NCI-H774 (cell line): ENCODE measurements at places on chromosomes 3 and 15.

DNA sequence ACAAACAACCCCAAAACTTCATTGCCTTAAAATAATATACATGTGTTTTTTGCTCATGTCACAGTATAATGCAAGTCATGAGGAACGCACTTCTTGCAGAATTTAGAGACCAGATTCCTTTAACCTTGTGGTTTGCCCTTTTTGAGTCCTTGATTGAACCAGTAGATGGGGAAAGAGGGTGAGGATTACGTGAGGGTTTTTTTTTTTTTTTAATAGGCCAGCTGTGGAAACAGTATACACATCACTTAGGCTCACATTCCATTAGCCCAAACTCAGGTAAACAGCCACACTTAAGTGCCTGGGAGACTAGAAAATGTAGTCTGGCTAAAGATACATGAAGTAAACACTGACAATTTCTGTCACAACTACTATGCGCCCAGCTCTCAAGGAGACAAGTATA is 114.9 kb upstream of the MLF1 start:
- DNase-seq: no peak

- DNase-seq: no peak
Measured at GRCh38 chr15:49652922-49653321, 32.1 kb downstream of the DTWD1 start.

DNA sequence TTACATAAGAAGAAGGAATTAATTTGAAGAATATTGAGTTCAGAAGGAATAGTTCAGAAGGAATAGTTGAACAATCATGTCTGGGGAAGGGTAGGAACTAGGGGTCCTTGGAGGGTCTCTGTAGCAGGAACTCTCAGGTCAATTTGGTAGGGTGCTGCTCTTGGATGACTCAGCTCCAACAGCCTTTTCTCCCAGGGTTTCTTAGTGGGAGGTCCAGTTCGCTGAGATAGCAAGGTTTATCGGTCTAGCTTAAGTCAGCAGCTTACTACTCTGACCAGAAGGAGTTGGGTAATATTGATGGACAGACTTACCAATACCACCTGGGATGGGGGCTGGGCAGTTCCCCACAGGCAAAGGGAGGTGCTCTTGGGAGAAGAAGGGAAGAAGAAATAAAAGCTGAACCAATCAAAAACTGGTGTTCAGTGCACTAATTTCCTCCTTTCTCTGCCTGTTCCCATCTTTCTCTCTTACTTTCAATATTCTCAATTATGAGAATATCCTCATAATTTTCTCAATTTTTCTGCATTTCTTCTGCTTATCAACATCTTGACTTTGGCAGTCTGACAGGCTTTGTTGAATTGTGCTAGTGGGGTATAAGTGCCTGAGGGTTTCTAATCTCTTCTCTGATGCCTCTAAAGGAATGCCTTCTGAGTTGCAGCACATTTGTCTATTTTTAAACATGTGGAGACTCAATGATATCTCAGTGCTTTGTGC is 14.4 kb upstream of the MITF start:
- DNase-seq: no peak

DNA sequence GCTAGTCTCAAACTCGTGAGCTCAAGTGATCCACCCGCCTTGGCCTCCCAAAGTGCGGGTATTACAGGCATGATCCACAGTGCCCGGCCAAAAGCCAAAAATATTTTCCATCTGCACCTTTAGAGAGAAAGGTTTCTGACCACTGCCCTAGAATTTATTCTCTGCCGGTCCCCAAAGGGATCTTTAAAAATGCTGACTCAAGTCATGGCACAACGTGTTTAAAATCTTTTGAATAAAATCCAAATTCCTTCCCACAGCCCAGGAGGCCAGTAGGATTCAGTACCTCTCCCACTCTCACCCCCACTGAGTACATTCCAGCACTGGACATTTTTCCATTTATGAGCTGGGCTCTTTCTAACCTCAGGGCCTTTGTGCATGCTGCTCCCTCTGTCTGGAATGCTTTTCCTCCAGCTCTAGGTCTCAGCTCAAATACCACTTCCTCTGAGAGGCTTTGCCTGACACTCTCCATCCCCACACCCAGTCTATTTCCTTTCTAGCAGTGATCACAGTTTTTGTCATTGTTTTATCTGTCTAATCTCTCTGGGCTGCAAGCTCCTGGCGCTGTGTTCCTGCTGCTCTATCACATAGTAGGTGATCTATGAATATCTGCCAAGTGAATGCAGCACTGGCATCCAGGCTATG is 502.9 kb downstream of the SHQ1 start:
- no peak for DNase-seq

DNA sequence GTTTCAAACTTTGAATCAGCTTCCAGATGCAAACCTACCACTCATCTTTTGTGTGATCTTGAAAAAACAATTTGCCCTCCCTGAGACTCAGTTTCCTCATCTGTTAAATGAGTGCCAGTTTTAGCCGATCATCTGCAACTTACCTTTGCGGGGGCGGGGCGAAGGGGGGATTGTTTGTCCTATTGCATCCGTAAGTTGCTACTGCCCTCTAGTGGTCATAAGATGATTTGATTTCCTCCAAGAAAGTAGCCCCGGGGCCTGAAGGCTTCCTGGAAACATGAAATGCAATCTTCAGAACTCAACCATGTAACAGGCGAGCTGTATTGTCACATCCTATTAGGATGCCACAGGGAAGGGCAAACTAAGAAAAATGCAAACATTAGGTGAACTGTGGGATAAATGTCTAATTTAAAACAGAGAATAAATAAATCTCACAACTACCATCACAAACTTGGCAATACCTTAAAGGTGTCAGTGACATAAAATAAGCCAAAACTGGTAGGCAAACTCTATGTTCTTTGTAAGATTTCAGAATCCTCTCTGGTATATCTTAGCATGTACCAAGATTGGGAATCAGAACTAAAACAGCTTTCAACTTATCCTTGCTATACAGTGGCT is 63.5 kb upstream of the CLDN18 start:
- peak; percentile 54 for DNase-seq

DNA sequence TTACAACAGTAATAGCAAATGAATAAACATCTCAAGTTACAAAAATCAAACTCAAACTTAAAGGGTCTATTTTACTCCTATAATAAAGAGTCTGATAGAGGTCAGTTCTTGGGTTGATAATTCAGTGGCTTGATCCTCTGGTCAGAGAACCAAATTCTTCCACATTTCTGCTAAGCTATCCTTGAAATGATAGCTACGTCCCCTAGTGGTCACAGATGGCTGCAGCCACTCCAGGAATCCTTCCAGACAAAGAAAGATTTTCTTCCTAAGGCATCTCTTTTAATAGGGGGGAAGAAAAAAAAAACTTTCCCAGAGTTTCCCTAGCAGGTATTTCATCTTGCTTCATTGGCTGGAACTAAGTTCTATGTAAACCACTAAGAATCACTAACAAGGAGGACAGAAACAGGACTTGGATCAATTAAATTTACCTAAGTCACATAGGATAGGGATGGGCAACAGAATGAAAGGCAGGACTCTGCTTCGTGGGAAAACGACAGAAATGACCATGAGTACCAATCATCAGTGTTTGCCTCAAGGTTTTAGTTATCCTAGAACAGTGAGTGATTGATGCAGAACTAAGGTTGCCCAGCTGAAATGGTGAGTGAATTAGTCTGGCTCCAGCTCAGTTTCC is 160.7 kb downstream of the STAC start:
- DNase-seq: no peak

- DNase-seq: no peak
Measured at GRCh38 chr15:65688462-65688861, 66.7 kb downstream of the SLC24A1 start.

GRCh38 chr15:39710681-39711080 is 72.0 kb downstream of the FSIP1 start:
- no peak for DNase-seq

DNA sequence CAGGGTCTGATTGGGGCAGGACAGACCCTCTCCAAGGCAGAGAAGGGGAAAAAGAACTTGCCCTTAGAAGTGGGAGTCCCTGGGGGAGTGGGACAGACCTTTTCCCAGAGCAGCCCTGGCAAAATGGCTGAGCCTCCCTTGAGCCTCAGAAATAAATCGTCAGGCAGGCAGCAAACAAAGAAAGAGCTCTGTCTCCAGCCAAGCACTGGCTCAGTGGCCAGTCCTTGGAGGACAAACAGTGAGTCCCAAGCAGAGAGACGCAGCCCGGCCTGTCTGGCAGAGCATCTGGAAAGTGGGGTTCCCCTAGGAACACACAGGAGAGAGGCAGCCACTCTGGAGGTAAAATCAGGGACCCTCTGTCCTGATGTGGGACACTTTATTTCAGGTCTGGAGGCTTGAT is 1.8 kb downstream of the SLC6A1 start:
- no peak for DNase-seq

DNA sequence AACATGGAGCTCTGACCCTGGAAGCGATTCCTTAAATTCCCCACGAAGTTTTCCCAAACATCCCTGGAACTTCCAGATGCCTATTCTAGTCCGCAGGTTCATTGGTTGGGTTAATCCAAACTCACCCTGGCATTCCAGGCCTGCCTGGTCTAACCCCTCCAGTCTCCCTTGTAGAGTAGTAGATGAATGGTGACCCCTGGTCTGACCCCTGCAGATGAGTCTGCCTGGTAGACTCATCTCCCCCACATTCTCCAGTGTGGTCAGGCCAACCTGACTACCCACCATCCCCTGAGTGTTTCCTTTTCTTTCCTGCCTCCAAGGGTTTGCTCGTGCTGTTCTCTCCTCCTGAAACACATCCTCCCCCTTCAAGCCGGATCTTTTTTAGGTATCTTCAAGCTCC is 10.8 kb upstream of the HRH1 start:
- DNase-seq: no peak

- no peak for DNase-seq
Measured at GRCh38 chr3:151265866-151266265, 12.5 kb downstream of the P2RY14 start.

DNA sequence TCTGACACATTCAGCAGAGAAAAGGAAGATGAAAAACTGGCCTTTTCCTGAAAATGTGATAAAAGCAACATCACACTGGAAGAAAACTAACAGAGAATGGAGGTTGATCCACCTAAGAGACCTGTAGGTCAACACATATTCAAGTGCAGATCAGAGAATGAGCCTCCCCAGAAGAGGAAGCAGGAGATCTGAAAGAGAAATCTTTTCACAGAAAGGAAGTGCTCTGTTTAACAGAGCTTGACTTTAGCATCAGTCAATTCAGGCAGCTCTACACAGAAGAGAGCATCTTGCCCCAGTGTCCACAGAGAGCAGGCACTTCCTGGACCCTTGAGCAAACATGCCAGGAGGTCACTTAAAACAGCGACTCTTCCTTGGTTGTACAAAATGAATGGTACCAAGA is 655.4 kb upstream of the GBE1 start:
- DNase-seq: no peak

- DNase-seq: no peak
Measured at GRCh38 chr15:66613743-66614142, 47.9 kb upstream of the LCTL start.

- DNase-seq: no peak
Measured at GRCh38 chr15:98803228-98804056, 155.1 kb downstream of the IGF1R start.

DNA sequence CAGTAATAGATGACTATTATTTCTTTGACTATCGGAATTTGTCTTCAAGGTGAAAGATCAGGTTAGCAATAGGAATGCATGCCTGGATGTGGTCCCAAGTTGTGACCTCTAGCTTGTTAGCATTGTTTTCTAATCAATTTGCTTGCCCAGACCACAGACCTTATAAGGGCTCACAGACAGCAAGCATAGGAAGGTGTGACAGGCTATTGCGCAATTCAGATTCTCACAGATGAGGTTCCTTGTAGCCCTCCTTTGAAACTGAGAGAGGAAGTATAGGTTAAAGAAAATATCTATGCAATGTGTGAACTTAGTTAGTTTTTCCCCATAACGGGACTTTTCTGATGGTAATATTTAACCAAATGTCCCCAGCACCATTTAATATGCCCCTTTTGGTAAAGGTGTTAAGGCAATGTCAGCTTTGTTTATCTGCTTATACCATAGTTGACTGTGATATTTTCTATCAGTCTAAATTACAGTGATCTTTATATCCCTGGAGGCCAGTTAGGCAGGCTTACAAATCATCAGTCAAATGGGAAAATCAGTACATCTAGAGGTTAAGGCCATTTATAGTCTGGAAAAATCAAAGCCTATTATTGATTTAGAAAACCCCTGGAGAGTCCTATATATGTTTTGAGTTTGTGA is 168.1 kb upstream of the MBNL1 start:
- no peak for DNase-seq

DNA sequence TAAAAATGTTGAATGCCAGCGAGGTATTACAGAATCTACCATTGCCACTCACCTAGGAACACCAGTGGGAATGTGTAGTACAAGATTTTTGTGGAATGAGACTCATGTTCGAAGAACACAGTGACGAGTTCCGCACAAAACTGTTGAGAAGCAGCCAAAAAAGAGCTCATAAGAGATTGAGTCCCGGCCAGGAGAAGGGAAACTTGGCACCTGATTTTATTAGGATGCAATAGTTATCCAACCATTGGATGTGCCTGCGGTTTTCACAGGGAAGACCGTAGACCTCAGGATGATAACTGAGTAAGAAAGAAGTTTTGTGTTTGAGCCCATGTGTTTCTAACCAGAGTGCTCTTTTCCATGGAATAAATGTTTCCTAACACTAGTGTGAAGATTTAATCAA is 88.9 kb downstream of the PTPRG start:
- DNase-seq: no peak

DNA sequence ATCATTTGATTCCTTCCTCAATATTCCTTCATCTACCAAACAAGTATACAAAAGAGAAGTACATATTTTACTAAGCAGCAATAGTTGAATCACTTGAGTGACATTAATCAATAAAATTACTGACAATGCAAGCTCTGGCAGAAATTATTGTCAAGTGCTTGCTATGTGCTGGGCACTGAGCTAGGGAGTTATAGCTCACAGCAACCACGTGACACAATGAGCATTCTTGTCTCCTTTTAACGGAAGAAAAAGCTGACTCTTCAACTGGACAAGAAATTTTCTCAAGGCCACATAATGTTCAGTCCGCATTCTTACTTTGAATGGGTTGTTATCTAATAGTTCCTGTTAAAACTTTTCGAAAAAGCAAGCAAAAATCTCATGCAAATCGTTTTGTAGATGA is 500.1 kb downstream of the PYDC2 start:
- DNase-seq: no peak

DNA sequence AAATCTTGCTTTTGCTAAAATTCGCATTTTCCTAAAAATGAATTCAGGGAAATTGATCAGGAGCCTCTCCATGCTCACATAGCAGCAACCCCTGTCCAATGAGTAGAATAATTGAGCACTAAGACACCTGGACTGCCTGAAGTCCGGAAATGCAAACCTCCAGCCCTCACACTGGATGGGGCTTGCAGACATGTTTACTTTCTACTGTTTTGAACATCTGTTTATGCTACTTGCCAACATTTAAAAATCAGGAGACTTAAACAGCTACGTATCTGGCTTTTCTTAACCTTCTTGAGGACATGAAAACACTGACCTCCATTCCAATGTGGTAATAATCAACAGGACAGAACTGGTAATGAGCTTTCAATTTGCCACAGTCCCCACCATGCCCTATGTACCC is 184.4 kb downstream of the SHOX2 start:
- DNase-seq: peak; percentile 21

- no peak for DNase-seq
Measured at GRCh38 chr3:142844339-142844977, 44.4 kb downstream of the PCOLCE2 start.

- no peak for DNase-seq
Measured at GRCh38 chr3:19364148-19364547, 215.8 kb downstream of the KCNH8 start.
